ENCODE measurements at places on chromosomes 16 and 17.
A peak's percentile ranks its signal among the peaks of the same experiment; 100 is the strongest.

- no peak for DNase-seq
These were observed 21.3 kb downstream of the UBN1 start for GRCh38 chr16:4868535-4868934.

DNA sequence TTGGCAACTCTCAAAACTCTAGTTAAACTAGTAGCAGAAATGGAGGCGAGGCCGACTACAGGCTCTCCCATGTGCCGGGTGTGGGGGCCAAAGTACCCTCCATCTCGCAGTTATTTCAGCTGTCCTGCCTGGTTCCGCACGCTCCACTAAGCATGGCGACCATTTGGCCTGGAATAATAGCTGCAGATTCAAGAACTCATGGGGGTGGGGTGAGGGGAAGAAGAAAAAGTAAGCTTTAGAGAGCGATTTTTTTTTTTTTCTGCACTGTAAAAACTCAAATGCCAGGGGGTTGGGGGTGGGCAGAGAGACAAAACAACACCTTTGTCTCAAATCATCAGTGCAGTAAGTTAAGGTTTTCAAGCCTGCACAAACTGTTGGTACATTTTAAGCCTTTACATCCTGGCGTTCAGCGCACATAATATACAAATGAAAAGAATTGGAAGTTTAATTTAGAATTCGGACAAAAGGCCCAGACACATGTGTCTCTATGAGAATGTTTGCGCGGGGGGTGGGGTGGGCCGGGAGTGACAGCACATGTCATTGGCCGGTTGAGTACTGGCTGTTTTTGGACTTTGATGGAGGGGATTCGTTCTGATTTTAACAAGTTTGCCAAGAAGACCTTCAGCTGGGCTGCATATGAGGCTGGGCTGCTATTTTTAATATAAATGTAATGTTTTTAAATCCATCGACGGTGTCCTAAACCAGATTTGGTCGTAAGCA, 694.7 kb upstream of the SALL1 start:
- DNase-seq: no peak

GRCh38 chr16:2194852-2195321, 1.5 kb downstream of the CASKIN1 start:
- peak; percentile 34 for DNase-seq

DNA sequence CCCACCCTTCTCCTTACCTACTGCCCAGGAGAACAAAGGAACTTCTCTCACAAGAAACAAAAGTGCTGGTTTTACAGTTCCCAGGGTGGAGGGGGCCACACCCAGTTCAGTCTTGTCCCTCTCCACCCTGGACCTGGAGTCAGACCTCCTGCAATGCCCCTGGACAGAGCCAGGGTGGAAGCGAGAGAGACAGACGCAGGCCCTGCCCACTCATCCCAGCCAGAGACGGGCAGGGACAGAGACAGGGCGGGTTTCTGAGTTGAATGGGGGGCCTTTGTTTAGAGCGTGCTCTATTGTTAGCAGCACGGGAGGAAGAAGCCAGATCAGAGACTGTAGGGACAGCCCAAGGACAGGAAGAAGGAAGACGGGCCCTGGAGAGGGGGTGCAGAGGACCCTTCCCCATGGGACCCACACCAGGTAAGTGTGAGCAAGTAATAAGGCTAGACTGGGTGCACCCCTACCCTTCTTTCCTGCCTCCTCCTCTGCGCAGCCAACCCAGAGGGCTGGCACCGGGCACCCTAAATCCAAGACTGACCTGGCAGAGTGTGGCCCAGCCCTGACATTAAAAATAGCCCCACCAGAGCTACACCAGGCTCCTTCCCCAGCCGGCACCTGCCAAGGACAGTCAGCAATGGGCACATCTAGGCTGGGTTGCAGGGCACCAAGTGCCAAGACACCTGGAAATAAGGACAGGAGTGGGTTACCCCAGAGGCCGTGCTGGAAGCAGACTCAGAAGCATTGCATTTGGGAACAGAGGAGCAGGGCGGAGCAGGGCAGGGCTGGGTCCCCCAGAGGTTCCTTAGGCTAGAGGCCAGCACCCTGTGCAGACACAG, 10.9 kb downstream of the JUP start:
- no peak for DNase-seq

GRCh38 chr16:69932691-69933392, 18.3 kb upstream of the CLEC18A start:
- no peak for DNase-seq

DNA sequence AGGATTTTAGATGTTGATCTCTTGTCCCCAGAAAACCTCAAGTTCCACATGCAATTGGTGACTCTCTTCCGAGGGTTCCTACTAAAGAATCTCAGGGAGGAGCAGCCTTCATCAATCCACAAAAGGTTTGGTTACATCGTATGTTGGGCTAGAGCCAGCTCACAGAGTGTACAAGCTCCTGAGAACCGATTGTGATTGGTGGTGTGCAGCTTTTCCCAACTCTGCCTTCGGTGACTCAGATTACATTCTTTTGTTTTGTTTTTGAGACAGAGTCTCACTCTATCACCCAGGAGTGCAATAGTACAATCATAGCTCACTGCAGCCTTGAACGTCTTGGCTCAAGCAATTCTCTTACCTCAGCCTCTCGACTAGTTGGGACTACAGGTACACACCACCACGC, 172.4 kb downstream of the PMP22 start:
- DNase-seq: peak; percentile 74

- no peak for DNase-seq
These were observed 12.6 kb upstream of the XYLT1 start for GRCh38 chr16:17483351-17483750.
